Esophagus muscularis mucosa (tissue), 4 donors: ENCODE measurements at places on chromosomes 1 and 21. TPM values are rescaled to one million over a fixed set of nuclear protein-coding genes. Genes with fewer than 3 reads are reported as not detected.
A peak's percentile ranks its signal among the peaks of the same experiment; 100 is the strongest.

TRIM46 gene
- 0.17 TPM for total RNA-seq

OPRD1 gene
- total RNA-seq, result 0.13 TPM

KCNK2 gene
- 3.3 TPM for total RNA-seq

NPL gene
- 4.6 TPM for total RNA-seq

WDR3 gene
- total RNA-seq, result 12.4 TPM

PTPN14 gene
- total RNA-seq, result 80.0 TPM

PTGS2 gene
- total RNA-seq, result 5.8 TPM

RHBG gene
- total RNA-seq, result not detected

ADAMTS5 gene
- 14.4 TPM for total RNA-seq

NUP210L gene
- not detected for total RNA-seq

FAM167B gene
- total RNA-seq, result 0.83 TPM

FCRL2 gene
- total RNA-seq, result not detected

FABP3 gene
- total RNA-seq, result 38.6 TPM

MYOM3 gene
- total RNA-seq, result 2.5 TPM

TMEM269 gene
- 0.06 TPM for total RNA-seq

C1orf141 gene
- not detected for total RNA-seq

HTR1D gene
- not detected for total RNA-seq

TPTE gene
- total RNA-seq, result not detected

DNA sequence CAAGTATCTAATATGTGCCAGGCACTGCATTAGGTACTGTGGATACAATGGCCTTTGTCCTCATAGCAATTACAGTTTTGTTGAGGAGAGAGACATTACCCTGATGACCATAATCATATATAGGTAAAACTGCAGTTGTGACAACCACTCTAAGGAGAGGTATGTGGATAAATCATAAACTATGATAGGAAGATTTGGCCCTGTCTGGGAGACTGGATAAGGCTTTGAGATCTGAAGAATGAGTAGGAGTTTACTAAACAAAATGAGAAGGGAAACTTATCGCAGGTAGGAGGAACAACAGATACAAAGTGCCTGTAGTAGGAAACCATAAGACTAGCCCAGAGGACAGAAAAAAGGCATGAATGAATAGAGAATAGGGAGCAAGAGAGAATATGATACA lies 4.4 kb downstream of the TMCO1 start:
- DNase-seq, result no peak

GRCh38 chr1:30731109-30731805 lies 7.9 kb upstream of the MATN1 start:
- DNase-seq, result no peak

GRCh38 chr1:40732756-40733301 lies 41.3 kb downstream of the NFYC start:
- DNase-seq, result no peak

- no peak for DNase-seq
These were observed 13.8 kb downstream of the GALNT2 start for GRCh38 chr1:230080822-230081221.

DNA sequence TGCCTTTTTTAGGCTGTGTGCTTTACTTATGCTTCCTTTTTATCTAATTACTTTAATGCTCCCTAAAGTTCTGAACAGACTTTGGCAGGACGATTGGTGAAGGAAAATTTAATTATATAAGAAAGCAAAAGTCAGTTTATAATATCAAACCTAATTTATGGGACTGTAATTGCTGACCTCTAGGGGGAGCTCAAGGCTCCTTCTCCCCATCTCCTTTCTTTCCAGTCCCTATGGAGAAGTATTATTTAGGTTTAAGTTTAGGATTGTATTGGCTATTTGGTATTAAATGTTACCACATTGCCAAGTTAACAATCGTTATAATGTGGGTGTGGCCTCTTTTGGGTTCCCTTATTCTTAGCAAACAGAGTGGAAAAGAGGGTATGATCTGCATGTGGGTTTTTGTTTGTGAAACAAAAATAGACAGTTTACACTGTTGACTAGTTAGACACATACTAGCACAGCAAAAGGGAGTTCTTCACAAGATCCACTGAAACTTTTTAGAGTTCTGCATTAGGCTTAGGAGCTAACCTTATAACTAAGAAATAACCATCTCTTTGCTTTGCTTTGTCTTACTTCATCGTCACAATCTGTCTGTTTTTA lies 48.2 kb upstream of the TNFSF4 start:
- no peak for DNase-seq

GRCh38 chr1:86773341-86774288 lies 69.2 kb downstream of the SH3GLB1 start:
- no peak for DNase-seq

GRCh38 chr1:14894811-14895560 lies 258.6 kb upstream of the TMEM51 start:
- DNase-seq, result no peak

- no peak for DNase-seq
These were observed 80.2 kb downstream of the SLC45A1 start for GRCh38 chr1:8398086-8398485.

DNA sequence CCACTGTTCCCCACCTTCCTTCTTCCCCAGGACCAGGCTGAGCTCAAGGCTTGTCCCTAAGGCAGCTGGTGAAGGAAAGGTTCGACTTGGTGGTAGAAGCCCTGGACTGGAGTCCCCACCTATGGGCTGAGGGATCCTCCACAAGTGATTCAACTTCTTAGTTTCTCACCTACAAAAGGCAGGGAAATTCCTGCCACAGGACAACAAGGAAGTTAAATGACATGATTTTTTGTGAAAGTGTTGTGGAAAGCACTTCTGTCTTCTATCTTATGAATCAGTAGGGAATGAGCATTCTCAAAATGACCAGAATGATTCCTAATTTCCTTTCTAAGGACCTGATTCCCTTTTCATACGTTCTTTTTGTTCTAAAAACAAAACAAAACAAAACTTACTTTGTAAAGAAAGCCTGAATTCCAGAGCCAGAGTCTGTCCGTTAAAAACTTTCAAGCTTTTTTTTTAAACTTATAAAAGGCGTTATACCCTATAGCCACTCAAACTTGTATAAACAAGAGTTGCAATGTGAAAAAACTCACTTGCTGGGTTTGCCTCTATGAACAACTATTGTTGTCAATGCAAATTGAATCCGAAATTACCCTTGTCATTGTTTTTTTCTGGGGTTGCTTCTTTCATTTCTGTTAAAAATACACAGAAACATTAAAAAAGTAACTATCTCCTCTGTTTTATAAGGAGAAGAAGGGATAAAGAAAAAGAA lies 12.2 kb downstream of the KCNJ15 start:
- no peak for DNase-seq

GRCh38 chr21:44817914-44818639 lies at the start of gene SUMO3:
Gene SUMO3 (minus strand): TSS chr21:44818062. CDS start chr21:44817968, 94 bp downstream.
- DNase-seq, result no peak

GRCh38 chr1:171742577-171742922 lies 685 bp upstream of the VAMP4 start:
- DNase-seq, result no peak

DNA sequence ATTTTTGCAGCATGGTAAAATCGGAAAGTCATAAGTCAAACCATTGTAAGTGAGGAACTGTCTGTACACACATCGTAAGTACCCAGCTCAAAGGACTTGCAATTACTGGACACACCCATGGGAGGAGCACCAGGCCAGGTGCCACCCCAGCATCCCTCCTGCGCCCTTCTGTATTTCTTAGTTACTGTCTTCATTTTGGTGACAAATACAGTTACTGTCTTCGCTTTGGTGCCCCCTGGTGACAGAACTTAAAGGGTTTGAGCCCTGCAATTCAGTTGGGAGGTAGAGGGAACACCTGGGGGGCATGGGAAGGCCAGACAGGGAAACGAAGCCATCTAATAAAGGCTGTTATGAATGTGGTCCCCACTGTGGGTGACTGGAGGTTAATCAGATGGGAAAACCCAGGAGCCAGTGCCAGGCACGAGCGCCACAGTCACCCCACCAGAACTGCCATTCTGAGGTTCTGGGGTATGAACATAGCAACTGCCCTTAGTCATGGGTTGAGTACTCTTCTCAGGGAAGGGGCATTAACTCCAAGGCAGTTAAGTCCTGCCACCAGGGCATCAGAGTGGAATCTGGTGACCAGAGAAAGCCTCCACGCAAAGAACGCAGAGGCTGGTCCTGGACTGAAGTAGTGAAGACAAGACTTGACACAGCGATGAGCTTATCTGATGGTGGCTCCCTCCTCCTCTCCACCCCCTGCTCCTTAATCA lies 612.9 kb downstream of the PTPRU start:
- DNase-seq, result no peak

GRCh38 chr1:50139339-50140181 lies 30.8 kb downstream of the ELAVL4 start:
- no peak for DNase-seq

DNA sequence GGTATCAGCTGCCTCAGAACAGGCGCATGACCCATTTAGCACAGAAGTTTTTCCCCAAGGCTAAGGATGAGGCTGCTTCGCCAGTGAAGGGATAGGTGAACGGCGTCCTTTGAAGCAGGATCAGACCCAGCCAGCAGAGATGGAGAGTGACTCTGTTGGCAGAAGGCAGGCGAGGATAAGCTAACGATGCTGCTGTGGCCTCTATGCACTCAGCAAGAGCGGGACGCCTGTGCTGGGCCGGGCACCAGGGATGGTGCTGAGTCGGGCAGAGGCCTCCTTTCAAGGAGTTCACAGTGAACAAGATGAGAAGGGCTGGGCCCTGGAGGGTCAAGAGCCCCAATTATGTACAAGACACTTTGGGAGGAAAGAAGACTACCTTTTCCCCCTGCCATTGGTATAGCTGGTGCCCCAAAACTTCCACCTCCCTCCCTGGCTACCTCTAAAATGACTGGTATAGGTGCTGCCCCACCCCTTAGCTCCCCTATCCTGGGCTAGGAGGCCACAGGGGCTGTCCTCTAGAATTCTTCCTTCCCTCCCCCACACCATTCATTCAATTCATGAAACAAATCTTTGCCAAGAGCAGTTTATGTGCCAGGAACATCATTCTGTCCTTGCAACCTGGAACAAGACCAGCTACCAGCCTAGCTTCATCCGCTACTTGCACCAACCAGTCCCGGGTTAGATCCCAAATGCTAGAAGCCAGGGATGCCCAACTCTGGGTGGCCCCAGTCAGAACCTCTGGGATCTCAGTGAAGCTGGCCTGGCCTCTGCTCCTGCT lies 7.5 kb downstream of the XKR8 start:
- DNase-seq, result no peak

DNA sequence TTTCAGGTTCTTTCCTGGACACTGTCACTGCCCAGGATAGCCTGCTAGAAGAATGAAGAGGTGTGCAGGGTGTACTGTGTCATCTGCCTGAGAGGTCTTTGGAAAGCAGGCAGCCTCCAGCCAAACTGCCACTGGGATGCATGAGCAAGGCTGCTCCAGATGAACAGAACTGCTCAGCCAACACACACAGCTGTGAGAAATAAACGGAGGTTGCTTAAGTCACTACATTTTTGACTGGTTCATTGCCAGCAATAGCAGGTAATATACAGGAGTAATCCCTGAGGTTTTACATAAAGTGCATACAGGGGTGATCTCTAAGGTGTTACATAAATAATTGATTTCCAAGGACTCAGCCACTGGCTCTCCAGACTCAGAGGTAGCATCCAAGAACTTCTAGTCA lies 516.9 kb downstream of the BRINP3 start:
- no peak for DNase-seq

GRCh38 chr1:86692641-86693040 lies 11.7 kb upstream of the SH3GLB1 start:
- DNase-seq, result no peak

- DNase-seq, result peak; percentile 10
These were observed 27.0 kb downstream of the PCNX2 start for GRCh38 chr1:233268389-233269022.

DNA sequence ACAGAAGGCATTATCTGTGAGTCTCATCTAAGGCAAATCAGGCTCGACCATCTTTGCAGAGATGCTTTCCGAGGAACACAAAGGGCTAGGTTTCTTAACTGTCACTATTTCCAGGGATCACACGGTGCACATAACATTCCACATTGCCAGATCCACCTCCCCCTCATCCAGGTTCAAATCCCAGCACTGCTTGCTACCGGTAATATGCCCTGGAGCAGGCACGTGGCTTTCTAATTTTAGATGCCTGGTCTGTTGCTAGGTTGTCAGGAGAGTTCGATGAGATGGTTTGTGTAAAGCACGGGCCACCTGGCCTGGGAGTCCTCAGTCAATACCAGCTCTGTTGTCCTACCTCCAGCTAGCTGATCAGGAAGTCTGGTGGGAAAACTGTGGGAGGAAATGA lies 598.6 kb downstream of the NPHP4 start:
- no peak for DNase-seq

GRCh38 chr1:101980974-101981373 lies 15.8 kb downstream of the OLFM3 start:
- no peak for DNase-seq

- DNase-seq, result no peak
These were observed 2.4 kb downstream of the SH2D5 start for GRCh38 chr1:20729990-20730689.

DNA sequence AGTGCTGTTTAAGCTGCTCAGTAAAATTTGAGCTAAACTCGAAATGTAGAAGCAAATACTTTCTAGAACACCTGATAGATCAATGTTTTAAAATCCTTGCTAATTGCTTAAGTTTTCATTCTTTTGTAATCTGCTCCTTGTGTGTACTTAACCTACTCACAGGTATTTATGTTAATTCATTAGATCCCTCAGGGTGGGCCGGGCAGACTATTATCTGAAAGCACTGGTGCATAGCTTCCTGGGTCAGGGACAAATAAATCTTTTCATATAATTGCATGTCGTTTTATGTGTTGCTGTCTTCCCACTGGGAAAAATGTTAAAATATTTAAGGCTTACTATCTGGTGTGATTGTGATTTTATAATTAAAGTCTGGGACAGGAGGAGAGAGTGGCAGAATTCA lies 440.5 kb downstream of the SMYD3 start:
- no peak for DNase-seq

DNA sequence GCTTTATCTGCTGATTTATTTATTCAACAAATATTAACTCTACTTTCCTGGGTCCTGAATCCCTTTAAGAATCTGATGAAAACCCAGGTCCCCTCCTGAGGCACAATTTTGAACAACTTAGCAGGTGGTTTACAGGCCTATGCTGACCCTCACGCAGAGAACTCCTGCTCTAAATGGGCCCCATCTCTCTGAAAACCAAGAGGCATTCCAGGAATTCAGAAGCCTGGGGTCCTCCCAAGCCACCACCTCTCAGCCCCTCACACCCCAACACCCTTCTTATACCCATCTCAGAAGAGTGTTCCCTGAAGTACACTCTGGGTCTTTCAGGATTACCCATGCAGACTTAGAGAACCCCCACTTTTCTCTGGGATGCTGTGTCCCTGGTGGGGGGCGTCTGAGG lies 34.5 kb downstream of the LHX4 start:
- DNase-seq, result no peak

DNA sequence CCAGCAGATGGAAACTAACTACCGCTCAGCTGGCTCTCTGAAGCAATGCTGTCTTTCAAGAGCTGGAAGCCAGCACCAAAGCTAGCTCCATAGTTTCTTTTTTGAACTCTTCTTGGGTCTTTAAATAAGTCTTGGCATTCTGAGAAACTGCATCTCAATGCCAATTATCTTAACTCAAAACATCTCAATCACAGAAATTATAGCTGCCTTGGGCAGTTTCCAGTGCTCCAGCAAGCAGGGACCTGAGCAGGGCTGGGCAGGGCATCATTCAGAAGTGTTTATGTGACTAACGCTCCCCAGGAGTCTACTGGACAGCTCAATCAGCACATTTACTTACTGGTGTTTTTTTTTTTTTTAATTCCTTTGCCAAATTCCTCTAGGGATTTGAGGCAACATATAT lies 18.3 kb upstream of the PADI4 start:
- DNase-seq, result no peak
